Glomerular endothelial cell (primary cell): ENCODE measurements at places on chromosomes 3 and 15.

DNA sequence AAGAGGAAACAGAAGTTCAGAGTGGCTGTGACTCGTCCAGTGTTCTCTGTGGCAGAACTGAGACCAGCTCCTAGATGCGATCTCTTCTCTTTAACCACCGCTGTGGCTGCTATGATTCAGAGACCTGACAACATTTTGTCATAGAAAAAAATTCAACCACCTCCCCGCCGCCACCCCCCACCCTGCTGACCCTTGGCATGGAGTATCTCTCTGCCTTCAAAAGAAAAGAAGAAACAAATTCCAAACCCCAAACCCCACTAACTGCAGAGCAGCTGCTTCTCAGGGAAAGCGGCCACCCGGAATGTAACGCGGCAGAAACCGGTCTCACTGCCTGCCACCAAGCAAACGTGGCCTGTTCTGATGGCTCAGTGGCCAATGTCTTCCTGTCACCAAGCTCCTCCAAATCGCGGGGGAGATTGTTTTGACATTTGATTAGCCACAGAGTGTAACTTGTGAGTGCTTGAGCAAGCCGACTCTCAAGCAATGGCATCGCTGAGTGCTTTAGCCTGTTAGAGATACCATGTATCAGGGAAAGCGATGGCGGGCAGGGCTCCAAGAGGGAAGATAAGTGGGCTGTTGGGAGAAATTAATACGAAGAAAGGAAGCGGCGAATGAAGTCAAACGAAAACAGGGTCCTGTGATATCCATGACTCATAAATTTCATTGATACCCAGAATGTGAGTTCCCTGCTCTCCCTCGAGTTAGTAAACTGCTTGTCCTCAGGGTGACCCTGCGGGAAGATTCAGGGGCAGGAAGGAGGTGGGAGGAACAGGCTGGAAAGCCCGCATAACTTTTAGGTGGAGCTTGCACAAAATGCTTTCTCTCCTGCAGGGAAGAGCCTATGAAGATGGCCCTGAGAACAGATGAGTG lies 44.8 kb upstream of the TLE3 start:
- DNase-seq: no peak

DNA sequence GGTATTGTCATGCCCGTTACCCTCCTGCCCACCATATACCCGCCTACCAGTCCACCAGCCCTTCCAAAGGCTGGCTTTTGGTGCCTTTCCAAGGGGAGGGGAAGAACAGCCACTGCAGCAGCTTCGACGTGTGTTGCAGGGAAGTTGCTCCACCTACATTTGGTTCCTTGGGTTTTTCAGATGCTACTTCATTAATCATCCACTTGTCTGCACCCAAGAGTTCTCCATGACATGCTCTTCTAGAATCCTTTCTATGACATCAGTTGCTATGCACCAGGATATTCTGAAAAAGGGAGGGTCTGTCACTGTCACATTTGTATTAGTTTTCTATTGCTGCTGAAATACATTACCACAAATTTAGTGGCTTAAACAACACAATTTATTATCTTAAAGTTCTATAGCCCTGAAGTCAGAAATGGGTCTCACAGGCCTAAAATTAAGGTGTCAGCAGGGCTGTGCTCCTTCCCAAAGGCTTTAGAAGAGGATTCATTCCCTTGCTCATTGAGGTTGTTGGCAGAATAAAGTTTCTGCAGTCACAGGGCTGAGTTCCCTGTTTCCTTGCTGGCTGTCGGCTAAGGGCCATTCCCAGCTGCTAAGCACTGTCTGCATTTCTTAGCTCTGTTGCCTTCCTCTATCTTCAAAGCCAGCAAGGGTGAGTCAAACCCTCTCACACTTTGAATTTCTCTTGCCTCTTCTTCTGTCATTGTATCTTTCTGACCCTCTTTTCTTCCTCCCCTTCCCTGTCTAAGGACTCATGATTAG lies at the start of gene LYZL4:
Gene LYZL4, minus strand, starts transcription at position 241 of the 762 bp plus-strand sequence. CDS start 3,359 bp downstream, outside the sequence.
- DNase-seq: no peak

DNA sequence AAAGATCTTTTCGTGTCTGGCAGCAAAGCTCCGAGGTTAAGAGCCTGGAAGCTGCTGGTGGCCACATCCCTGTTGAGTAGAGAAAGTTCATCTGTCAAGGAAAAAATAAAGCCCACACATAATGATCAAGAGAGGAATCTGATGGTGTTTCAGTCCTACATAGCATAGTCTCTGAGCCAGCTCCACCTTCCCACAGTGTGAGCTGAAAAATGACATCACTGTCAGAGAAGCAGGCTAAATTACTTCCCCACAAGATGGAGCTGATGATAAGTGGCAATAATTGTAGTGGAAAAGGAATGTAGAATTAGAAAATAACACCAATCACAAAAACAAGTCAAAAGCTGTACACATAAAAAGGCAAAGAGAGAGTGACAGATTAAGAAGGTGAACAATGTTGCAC lies 84.5 kb downstream of the AQP9 start:
- DNase-seq: no peak

DNA sequence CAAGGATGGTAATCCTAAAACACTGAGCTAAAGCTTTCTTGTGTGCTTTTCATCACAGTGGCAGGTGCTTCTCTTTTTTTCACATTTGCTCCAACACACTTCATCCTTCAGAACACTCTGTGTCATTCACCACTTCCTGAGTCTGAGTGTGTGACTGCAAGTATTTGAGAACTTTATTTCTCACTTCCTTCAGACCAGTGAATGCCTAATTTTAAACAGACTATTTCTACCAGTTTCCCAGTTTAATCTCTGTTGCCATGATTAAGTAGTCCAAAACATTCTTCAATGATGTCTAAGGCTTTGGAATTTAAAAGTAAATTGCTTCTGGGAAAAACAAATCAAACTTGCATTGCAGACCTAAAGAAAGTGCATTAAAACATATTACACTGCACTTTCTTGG lies 541.2 kb downstream of the RBMS3 start:
- DNase-seq: peak; percentile 14

DNA sequence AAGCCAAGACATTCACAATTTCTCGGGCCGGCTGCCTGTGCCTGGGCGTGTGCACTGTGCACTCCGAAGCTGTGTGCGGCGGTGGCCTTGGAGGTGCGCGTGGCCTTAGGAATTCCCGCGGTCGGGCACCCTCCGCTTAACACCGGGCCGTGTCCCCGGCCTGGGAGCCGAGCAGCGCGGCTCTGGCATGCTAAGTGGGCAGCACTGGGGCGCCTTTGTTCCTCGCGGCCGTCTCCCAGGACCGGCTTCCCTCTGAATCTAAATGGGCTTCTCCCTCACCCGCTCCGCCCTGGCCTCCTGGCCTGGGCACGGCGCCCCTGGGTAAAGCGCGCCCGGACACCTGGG lies 498 bp upstream of the ARNT2 start:
- no peak for DNase-seq

- DNase-seq: no peak
These were observed 16.9 kb downstream of the KLHL18 start for GRCh38 chr3:47299381-47300318.

DNA sequence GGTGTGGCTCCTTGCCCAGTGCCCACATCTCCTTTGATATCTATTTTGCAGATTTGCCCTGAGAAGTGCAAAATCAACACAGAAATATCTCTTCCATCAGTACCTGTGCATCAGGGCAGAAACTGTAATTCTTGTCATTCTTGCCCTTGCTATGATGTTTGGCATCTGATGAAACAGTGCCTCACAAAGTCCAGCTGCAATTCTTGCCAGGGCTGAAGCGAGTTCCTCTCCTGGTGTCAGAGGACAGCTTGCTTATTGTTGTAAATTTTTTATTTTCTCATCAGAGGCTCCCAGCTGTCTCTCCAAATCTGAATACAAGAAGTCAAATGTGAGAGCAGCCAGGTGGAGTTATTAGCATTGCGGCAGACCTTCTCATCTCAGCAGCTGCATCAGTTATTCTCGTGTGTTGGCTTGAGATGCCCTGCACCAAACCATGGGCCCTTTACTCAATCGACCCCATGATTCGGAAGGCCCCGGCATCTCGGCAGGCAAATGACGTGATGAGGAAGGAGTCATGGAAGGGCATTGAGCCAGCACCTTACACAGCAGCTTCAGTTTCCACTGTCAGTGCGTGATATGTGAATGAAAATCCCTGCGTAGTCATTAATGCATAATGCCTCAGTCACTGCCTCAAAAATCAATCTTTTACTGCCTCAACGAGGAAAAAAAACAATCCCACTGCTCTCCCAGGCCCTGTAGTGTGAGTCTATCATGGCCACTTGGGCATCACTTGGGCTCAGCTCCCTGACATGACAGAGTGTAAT lies 93.4 kb downstream of the CCNL1 start:
- DNase-seq: no peak

DNA sequence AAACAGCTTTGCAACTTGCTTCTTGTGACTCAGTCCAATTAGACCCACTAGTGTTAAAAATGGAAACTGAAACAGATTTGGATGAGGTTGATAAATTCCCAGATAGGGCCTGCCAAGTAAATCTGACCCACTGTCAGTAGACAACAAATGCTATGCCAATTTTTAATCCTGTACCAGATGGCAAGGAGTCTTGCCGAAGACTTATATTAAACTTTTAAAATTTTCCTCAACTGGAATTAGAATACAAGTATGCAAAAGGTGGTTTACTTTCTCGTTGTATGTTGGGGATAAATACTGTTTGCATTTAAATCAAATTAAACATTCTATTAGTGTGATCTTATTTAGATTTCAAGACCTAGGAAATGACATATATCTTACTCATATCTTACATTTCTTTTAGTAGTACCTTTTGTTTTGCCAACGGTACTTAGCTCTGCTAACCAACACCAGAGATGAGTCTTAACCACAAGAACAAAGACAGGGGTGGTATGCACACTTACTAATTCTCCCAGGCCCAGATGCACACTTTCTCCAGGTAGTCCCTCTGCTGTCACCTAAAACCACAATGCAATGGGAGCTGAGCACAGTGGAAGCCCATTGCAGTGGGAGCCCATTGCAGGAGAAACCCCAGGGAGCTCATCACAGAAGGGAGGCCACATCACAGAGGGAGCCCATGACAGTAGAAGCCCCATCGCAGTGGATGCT lies 77.8 kb downstream of the WWTR1 start:
- DNase-seq: no peak

- no peak for DNase-seq
These were observed 36.3 kb downstream of the CCNL1 start for GRCh38 chr3:157123621-157124020.

GRCh38 chr3:25143356-25144025 lies 284.6 kb upstream of the RARB start:
- DNase-seq: no peak

DNA sequence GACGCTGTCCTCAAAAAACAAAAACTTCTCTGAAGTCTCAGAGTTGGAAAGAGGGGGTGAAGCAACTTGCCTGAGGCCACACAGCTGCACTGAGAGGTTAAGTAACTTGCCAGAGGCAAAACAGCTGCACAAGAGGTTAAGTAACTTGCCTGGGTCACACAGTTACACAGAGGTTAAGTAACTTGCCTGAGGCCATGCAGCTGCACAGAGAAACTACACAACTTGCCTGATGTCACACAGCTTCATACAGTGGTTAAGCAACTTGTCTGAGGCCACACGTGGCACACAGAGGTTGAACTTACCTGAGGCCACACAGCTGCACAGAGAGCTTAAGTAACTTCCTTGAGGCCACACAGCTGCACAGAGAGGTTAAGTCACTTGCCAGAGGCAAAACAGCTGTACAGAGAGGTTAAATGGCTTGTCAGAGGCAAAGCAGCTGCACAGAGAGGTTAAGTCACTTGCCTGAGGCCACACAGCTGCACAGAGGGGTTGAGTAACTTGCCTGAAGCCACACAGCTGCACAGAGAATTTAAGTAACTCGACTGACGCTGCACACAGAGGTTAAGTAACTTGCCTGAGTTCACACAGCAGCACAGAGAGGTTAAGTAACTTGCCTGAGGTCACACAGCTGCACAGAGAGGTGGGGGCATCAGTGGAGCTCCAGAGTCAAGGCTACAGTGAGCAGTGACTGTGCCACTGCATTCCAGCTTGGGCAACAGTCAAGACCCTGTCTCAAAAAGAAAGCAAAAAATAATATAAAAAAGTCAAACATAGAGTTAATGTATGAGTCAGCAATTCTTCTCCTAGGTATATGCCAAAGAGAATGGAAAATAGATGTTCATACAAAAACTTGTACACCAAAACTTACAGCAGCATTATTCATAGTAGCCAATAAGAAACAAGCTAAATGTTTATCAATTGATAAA lies 12.0 kb upstream of the ACAD9 start:
- DNase-seq: no peak

- no peak for DNase-seq
These were observed 12.4 kb upstream of the IREB2 start for GRCh38 chr15:78425643-78426042.

- DNase-seq: no peak
These were observed 692 bp downstream of the STT3B start for GRCh38 chr3:31533169-31534064.

DNA sequence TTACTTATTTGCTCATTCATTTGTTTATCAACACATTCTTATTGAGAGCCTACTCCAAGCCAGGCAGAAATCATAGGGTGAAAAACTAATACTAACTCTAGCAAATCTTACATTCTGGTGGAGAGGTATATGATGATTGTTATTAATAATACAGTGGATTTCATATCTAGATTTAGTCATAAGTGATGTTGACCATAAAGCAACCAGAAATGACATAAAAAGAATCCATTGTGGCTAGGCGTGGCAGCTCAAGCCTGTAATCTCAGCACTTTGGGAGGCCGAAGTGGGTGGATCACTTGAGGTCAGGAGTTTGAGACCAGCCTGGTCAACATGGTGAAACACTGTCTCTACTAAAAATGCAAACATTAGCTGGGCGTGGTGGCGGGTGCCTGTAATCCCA lies 26.2 kb upstream of the IL20RB start:
- no peak for DNase-seq

DNA sequence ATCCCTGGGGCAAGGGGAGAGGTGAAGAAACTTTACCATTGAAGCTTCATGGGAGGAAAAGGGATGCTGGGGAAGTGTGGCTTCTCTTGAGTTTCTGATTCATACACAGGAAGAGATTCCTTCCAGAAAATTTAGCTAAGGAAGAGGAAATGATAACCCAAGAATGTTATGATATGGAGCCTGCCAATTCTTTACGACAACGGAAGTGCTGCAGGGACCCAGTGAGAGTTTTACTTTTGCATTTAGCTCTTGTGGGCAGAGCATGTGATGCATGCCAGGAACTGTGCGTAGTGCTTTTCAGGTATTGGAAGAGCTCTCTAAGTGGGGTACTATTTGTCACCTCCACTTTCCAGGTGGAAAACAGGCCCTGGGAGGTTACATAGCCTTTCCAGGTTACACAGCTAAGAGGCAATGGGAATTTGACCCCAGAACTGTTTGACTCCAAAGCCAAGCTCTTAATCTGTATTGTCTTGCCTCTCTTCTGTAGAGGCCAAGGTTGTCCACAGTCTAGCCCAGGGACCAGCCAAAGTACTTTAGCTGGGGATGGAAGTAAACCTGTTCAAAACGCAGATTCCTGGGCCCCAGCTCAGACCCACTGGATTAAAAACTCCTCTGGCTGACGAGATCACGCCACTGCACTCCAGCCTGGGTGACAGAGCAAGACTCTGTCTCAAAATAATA lies 23.0 kb downstream of the CMTM7 start:
- DNase-seq: peak; percentile 93
